IMR-90 (cell line): ENCODE measurements at places on chromosomes 1 and 21.

- DNase-seq = no peak
These were observed 42.6 kb upstream of the KLF17 start for GRCh38 chr1:44076066-44076465.

- no peak for DNase-seq
These were observed 53.6 kb downstream of the FBXO42 start for GRCh38 chr1:16298653-16299052.

GRCh38 chr1:51000651-51001050 is 30.6 kb downstream of the CDKN2C start:
- no peak for DNase-seq

DNA sequence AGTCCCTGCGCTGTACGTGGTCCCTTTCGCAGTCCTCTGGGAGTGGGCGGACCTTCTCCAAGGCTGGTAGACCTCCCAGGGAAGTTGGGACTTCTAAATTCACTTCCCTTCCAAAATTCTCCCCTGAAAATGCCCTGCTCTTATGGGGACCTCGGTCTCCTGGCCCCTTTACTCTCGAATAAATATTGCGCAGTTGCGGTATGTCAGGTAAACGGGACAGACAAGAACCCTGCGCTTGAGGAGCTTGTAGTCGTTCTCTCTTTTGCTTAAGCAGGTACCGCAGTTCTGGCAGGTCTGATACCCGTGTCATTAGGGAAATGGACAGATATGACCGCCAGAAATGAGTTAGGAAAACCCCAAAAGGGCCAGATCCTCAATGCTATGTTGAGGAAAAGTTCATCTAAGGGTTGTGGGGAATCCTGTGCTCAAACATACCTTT is 561 bp downstream of the KIF2C start:
- DNase-seq = no peak

DNA sequence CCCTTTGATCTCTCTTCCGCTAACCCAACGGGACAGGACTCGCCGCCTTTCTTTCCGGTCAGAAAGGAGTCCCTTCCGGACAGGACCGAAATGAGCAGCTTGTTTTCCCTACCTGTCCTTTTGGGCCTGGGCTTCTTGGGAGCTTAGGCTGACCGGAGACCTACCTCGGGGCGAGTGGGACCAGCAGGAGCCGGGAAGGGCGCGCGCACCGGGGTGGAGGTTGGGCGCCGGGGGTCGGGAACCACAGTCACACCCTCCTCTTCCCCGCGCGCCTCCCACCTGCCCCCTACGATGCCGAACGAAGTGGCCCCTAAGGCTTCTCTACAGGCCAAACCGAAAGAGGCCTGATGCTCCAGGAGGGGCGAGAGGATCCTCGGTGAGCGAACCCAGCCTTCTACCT is 95.2 kb downstream of the PRKAB2 start:
- no peak for DNase-seq
